Panc1 (cell line): ENCODE measurements at places on chromosomes 2 and 18.

GRCh38 chr2:26924731-26925099 is 45.7 kb upstream of the MAPRE3 start:
- no peak for DNase-seq

DNA sequence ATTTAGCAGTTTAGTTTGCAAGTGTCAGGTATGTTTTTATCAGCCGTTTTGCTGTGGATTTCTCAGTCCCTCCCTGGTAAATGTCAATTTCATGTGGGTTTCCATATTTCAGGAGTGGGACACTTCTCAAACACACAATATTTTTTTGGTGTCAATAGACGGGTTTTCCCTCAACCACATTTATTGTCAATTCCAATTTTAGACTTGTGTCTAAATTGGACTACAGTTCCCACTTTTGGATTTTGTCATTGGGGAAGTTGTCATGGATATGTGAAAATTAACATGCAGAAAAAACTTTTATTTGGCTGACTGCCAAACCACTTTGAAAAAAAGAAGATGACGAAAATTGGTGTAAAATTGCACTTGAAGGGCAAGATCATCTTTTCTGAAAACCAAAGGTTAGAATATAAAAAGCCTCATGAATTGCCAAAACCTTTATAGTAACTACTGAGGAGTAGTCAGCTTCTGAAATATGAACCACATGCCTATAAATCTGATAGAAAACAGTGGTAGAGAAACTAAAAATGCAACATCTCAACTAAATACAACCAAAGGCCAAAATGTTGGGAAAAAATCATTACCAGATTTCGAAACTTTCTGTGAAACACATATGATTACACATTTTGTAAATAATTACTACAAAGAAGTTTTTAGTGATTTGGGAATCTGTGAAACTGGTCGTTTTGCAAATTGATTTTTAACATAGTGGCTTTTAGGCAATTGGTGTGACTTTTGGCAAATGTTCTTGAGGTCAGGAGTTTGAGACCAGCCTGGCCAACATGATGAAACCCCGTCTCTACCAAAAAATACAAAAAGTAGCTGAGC is 106.4 kb downstream of the BCL2L11 start:
- DNase-seq = no peak

DNA sequence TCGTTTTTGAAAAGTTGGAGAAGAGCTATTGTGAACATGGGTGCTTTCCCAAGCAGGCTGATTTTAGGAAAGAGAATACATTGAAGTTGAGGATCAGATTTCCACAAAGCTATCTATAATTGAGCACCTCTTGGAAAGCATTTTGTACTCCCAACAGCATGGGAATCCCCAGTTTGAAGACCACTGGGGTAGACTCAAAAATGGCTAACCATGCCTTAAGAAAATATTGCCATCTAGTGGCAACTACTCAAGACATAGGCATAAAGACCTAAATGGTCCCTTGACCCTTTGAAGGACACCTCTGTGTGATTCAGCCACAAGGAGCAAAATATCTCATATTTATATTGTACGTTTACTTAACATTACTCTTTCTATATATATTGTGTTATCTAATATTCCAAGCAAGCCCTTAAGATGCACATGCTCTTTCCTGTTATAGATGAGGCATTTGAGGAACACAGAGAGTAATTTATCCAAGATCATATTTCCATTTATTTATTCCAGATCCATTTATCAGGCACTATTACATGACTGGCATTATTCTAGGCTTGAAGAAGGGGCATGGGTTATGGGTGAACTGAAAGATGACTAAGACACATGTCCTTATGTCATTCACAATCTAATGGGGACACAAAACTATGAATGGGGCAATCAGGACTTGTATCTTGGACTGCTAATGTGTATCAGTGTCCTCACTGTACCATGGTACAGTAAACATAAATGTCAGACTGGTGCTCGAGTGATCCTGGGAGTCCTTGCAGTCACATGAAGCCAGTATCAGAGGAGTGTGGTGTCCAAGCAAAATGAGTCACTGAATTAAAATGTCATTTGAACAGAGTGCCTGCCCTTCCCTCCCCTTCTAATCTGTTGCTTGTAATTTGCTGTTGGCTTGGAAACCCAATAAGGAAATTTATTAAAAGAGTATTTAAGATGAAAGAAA is 121.0 kb upstream of the XPO1 start:
- DNase-seq = no peak

- no peak for DNase-seq
These were observed 114.3 kb downstream of the ARHGEF4 start for GRCh38 chr2:130951018-130951417.

- DNase-seq = no peak
These were observed 367.8 kb downstream of the LRRTM1 start for GRCh38 chr2:79936715-79937114.

DNA sequence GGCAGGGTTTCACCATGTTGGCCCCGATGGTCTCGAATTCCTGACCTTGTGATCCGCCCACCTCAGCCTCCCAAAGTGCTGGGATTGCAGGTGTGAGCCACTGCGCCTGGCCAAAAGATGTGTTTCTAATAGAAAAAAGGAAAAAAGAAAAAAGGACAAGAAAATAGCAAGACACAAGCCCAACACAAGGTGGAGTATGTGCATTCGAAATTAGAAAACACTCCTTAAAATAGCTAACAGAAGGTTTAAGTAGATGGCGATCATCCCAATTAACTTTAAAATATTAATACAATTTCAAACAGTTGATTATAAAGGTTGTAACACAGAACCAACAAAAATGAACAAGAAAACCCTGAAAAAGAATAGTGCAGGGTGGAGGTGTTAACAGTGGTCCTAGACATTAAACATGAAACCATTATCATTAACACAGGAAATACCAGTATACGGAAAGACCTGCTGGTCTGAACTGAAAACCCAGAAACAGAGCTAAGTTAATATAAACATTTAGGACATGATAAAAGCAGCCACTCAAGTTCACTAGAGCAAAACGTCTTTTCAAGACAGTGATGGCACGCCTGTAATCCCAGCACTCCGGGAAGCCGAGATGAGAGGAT is 57.9 kb downstream of the HDLBP start:
- DNase-seq = no peak

DNA sequence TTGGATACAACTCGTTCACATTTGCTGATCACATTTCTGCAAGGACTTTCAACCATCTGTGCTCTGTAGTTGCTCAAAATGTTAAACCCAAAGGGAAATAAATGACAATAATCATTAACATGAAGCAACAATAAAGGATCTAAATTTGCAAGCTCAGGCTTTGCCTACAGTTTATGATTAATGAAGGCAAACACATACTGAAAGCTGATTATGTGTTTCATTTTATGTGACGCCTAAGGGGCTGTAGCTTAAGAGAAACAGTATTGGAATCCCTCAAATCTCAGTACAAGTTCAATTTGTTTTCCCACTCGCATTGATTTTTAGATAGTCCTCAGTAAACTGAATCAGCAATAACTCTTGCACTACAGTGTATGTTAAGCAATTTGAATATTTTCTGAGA is 160.3 kb upstream of the FSIP2 start:
- DNase-seq = no peak

- DNase-seq = no peak
These were observed 1817.4 kb downstream of the SUCLG1 start for GRCh38 chr2:82641598-82642180.

DNA sequence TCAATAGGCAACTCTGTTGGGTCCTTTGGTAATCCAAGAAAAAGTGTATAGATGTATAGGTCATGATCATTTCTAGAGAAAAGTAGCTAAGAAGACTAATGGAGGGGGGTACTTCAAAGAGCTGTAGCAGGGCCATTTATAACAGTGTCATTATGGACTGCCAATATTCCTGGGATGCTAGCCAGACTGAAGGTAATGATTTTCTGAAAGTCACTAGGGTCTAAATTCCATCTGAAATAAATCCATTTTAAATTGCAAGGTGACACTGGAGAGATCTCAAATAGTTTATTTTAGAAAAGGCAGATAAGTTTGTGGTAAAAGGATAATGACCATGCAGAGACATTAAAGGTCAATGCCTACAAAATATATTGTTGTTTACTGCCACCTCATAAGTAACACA is 4.5 kb upstream of the SPC25 start:
- DNase-seq = no peak

DNA sequence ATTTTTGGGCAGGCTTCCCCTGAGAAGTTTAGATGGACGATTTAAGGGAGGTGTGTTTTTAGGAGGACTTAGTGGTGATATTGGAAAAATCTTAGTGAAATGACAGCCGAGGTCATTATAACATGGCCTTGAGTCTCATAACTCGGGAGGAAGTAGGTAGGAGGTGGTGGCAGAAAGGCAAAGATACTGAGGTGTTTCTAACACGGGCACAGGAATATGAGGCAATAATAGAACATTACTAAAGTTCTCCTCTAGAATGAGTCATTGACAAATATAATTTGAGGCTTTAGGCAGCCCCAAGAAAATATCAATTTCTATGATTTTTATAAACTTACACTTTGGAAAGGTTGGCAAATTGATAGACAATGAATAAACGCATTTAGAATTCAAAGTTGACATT is 146.1 kb upstream of the ZEB2 start:
- DNase-seq = no peak

DNA sequence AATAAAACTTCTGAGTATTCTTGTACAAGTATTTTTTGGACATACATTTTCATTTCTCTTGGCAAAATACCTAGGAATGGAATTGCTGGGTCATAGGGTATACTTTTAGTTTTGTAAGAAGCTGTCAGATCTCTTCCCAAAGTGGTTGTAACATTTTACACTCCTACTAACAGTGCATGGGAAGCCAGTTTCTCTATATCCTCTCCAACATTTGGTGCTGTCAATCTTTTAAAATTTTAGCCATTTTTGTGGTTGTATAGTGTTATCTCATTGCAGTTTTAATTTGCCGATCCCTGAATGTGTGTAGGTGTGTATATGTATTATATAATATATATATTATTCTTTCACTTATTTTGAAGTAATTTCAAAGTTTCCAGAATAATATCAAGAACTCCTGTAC is 63.1 kb upstream of the TMEM178A start:
- no peak for DNase-seq

GRCh38 chr2:37832590-37833197 is 92.4 kb upstream of the RMDN2 start:
- DNase-seq = peak; percentile 67

DNA sequence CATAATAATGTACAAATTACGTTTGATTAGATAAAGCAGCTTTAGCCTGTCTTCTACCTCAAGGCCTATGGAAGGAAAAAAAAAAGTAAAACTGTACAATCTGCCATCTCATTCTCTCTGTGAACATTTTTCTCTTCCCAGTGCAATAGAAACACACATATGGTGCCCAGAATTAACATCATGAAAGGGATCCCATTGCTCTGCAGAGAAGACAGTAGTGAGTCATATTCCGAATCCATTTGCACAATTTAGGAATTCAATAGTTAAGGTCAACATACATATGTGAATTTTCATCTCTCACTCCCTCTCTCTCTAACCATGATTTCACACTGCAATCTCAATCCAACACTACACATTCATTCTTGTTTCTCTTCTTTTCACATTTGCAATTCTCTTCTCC is 640.9 kb upstream of the SOX11 start:
- no peak for DNase-seq

DNA sequence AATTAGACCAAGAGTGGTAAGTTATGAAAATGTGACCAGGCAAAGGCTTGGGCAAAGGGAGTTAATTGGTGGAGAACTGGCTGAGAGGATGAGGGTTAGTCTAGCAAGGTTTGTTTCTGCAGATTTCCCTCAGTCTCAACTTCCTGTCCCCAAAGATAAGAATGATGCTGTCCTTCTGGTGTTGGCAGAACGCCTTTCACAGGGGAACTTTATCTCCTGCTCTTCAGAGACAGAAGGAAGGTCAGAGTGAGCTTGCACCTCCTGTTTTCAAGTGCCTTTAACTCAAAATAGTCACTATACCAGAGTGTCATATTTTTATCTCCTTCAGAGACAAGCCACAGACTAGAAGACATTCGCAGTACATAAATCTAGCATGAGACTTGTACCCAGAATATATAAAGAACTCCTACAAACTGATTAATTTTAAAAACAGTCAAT is 95.7 kb downstream of the TEX51 start:
- no peak for DNase-seq

GRCh38 chr2:236928380-236929037 is 157.2 kb upstream of the COPS8 start:
- no peak for DNase-seq

DNA sequence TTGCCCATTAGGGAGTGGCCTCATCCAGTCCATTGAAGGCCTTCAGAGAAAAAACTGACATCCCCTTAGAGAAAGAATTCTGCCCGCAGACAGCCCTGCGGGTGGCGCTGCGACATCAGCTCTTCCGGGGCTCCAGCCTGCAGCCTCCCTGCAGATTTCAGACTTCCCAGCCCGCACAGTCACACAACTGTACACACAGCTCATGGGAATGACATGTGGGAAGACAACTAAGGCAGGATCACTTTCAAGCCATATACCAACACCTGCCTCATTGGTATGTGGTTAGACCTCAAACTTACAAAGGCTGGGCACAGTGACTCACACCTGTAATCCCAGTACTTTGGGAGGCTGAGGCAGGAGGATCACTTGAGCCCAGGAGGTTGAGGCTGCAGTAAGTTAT is 24.8 kb upstream of the TUBB6 start:
- no peak for DNase-seq

DNA sequence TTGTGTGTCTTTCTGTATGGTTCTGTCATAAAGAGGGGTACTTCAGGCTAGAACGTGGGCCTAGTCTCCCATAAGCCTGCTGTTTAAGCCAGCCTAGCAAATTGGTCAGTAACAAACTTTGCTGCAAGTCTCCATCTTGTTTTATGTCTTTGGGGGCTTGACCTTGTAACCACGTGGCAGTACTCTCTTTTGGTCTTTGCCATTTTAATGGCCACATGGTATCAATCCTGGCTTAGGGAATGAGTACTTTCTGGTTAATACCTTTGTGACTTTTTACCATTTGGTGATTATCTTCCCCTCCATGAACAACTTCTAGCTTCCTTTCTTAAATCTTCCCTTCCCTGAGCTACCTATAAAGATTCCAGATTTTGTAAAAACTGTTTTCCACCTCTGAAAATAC is 148.3 kb downstream of the GCA start:
- DNase-seq = no peak

DNA sequence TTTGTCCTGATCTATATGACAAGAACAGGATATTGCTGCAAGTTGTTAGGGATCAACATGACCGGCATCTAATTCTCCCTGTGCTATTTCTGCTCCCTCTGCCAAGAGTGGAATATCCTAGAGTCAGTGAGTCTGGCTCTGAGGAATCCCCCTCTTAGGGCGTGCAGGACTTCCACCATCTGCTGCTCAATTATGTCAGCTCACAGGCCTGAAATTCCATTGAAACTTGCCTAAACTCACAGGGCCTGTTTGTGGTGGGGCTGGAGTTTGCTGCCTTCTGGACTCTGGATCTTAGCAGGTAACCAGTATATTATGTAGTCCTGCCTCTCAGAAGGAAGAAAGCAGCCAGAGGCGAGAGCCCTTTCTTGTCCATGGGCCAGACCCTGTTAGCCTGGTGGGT is 323.0 kb downstream of the TSN start:
- DNase-seq = no peak

GRCh38 chr2:233141901-233142300 is 81.8 kb downstream of the INPP5D start:
- no peak for DNase-seq
